ENCODE measurements at places on chromosomes 16 and 17.

- DNase-seq: no peak
Observed at GRCh38 chr17:9811086-9811485, 10.8 kb downstream of the GSG1L2 start.

DNA sequence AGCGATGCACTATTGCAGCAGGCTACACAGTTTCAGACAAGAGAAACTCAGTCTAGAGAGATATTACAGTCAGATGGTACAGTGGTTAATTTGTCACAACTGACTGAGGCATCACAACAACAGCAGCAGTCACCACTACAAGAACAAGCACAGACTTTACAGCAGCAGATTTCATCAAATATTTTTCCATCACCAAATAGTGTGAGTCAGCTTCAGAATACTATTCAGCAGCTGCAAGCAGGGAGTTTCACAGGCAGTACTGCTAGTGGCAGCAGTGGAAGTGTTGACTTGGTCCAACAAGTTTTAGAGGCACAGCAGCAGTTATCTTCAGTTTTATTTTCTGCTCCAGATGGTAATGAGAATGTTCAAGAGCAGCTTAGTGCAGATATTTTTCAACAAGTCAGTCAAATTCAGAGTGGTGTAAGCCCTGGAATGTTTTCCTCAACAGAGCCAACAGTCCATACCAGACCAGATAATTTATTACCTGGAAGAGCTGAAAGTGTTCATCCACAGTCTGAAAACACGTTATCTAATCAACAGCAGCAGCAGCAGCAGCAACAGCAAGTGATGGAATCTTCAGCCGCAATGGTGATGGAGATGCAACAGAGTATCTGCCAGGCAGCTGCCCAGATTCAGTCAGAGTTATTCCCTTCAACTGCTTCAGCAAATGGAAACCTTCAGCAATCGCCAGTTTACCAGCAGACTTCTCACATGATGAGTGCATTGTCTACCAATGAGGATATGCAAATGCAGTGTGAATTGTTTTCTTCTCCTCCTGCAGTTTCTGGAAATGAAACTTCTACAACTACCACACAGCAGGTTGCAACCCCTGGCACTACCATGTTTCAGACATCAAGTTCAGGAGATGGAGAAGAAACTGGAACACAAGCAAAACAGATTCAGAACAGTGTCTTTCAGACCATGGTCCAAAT is 34.1 kb downstream of the NQO1 start:
- DNase-seq: peak; percentile 59

- no peak for DNase-seq
Observed at GRCh38 chr16:25886598-25886997, 194.8 kb downstream of the HS3ST4 start.

- DNase-seq: no peak
Observed at GRCh38 chr17:32862940-32863339, 14.0 kb downstream of the MYO1D start.

GRCh38 chr16:71769222-71769621 is 39.4 kb downstream of the AP1G1 start:
- no peak for DNase-seq

All from fibroblast of mammary gland (primary cell).